ENCODE measurements at places on chromosomes 4 and X.

DNA sequence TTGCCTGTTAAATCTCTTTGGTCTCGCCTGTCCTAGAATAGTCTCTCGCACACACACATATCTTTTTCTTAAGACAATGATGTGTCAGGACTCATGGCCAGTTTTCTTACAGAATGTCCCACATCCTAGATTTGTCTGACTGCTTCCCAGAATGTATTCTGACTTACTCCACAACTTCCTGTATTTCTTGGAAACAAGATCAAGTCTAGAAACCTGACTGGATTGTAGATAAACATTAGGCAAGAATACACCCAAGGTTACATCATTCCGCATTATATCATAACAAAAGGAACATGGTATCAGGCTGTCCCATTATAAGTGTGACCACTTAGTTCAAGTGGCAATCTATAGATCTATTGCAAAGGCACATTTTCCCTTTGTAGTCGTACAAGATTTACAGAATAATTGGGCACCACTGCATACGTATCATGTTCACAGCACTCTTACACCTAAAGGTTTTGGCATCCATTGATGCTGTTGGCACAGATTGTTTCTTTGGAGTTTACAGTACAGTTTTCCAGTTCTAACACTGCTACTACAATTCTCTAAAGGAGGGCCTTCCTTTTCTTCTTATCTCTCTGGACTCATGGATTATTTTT lies 56.4 kb downstream of the FBXW7 start:
- no peak for DNase-seq

DNA sequence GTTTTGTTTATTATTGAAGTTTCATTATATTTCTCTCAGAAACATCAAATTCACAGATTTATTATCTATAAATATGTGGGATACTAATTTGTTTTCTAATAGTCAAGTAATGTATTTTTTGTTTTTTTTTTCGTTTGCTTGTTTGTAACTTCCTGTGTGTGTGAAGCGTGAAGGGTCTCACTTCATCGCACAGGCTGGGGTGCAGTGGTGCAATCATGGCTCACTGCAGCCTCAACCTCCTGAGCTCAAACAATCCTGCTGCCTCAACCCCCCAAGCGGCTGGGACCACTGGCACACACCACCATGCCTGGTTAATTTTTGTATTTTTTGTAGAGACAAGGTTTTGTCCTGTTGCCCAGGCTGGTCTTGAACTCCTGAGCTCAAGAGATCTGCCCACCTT lies 55.1 kb downstream of the SH3RF1 start:
- DNase-seq, result no peak

DNA sequence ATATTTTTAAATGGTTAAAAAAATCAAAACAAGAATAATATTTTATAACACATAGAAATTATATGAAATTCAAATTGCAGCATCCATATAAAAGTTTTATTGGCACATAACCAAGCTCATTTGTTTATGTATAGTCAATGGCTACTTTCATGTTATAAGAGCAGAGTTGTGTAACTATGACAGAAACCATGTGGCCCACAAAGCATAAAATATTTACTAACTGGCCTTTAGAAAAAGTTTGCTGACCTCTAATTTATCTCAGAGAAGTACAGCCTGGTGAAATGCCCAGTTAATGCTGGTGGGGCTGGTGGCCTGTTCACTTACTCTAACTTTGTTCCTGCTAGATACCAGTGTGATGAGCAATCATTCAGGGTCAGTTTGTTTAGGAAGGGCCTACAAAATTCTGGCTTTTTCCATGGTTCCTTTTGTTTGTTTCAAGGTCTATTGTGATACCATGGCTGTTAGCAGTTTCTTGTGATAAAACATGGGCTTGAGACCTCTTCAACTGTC lies 104.6 kb downstream of the PPP1R2C start:
- DNase-seq, result no peak

GRCh38 chr4:94488670-94489069 lies 36.9 kb downstream of the PDLIM5 start:
- DNase-seq, result peak; percentile 53

GRCh38 chr4:166421556-166422156 lies 548.6 kb downstream of the TLL1 start:
- no peak for DNase-seq

- DNase-seq, result no peak
These were observed 82.4 kb upstream of the SMIM10 start for GRCh38 chrX:134908356-134908755.

GRCh38 chrX:153614818-153615217 lies 15.9 kb upstream of the CCNQ start:
- no peak for DNase-seq

GRCh38 chr4:81453024-81453423 lies 18.7 kb downstream of the RASGEF1B start:
- DNase-seq, result no peak

- no peak for DNase-seq
These were observed 468.9 kb upstream of the CTSO start for GRCh38 chr4:156422576-156422975.

- DNase-seq, result no peak
These were observed 119.9 kb downstream of the FAM13A start for GRCh38 chr4:88937081-88937480.

DNA sequence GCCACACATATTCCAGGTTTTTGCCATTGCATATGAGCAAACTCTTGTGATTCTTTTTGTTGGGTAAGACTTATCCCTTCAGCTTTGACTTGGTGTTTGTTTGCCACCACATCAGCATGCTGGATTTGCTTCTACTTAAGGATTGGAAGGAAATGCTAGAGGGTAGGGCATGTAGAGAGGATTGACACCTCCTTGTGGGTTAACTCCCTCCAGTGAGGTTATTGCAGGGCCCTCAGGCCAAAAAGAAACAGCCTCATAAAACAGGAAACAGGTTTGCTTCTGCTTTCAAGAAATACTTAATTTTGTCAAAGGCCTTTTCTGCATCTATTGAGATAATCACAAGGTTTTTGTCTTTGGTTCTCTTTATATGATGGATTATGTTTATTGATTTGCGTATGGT lies 15.2 kb upstream of the INPP4B start:
- no peak for DNase-seq

- no peak for DNase-seq
These were observed 75.0 kb downstream of the EVC start for GRCh38 chr4:5785806-5786680.

DNA sequence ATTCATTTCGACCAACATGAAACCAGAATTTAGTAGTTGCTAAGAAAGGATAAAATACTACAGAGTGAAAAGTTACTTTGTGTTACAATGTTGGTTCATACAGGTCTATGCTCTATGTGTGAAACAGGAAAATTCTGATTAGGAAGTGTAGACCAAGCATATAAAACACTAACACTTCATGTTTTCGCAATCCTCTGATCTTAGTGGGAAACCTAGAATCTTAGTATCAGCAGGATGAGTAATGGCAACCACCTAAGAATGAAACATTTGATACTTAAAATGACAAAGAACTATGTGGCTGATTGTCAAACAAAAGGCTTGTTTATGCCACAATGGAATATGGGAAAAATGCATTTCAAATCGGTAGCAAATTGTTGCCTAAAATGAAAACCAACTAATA lies 116.1 kb downstream of the AMMECR1 start:
- DNase-seq, result no peak

DNA sequence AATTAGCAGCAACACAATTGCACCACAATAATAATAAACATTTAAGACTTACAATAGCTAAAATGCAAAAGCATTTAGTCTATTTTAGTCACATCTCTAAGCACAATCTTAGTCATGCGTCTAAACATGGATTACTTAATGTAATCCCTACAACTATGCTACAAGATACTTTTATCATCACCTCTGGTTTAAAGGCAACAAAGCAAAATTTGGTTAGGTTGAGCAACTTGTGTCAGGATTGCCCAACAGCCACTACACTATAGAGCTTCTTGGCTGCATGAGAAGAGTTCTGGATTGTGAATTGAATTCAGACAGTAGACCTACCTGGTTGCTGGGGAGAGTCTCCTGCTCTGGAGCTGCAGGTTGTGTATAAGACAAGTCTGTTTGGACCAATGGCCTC lies 146.5 kb upstream of the PUDP start:
- no peak for DNase-seq

GRCh38 chrX:41705680-41706374 lies 17.1 kb downstream of the GPR34 start:
- DNase-seq, result no peak

- no peak for DNase-seq
These were observed 211.5 kb downstream of the PDGFRA start for GRCh38 chr4:54440394-54441136.

DNA sequence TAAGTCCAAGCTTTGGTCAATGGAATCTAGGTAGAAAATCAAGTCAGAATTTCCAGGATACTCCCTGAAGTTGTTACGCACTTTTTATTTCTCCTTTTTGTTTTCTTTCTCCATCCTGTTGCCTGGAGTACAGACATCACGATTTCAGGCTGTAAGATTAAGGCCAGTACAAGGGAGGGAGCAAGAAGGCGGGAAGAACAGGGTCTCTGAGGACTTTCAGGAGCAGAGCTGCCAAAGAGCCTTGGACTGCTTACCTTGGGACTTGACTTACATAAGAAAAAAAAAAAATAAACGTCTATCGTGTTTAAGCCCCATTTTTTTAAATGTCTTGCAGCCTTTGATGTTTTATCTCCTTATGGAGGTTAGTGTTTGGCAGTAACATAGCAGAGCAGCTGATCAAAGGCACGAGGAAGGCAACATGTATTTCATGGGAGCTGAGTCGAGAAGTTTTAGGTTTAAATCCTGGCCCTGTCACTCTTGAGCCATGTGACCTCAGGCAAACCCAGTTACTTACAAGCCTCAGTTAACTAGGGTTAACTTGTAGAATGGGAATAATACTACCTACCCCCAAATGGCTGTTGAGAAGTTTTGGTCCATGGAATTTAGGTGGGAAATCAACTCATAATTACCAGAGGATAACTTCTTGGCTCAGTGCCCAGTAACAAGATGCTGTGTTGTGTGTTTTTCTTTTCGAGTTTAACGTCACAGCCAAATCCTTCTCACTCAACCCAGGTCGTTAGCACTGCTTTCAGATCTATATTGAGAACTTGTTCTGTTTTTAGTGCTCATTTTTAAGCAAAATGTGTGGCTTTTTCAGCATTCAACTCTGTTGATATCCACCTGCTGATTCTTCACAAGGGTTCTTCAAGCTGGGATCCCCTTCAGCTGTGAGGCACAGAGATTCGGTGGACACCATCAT lies 106.8 kb downstream of the CLNK start:
- DNase-seq, result no peak

DNA sequence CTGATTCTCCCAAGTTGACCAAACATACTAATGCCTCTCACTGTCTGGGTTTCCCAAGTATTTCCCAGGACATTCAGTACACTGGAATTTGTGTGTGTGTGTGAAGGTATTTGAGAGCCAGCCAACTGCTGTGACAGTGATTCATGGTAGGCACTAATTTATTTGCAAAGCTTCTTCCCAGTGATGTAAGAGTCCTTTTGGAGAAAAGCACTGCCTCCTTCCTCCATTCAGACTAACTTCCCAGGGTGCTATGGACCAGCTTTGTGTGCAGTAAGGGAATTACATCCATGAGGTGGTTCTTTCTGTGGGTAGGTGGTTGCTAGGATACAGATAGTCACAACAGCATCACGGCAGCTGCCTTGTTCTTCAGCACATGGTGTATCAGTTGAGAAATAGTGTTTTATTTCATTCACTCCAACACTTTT lies 8.7 kb downstream of the EGF start:
- DNase-seq, result peak; percentile 82

DNA sequence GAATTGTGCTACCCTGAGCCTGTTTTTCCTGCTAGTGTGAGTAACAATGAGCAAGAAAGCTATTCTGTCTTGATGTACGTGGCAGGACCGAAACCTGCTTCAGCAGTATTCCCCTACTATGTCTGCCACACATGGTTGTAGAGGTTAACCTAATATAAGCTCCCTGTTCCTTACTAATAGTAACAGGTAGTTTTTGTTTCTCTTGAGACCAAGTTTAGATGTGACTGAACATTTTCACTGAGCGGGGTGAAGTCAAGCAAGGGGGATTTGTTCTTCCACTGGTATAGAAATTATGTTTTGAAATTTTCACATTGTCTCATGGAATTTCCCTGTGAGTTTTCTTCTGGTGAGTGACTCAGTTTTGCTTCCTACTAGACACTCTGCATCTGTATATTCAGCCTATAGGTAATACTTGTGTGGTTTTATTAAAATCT lies 37.3 kb downstream of the RRAGB start:
- no peak for DNase-seq

DNA sequence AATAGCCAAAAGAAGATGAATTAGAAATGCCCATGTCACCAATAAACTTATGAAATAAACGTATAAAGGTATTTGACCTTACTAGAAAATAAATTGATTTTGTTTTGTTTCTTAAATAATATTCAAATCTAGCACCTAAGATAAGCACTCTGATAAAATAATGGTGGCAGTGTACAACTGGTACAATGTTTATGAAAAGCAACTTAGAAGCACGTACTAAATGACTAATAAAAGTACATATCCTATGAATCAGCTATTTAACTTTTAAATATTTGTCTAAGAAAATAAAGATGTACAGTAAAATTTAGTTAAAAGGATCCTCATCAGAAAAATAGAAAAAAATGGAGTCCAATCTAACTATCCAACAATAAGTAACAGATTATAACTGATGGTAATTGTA lies 6.7 kb downstream of the MANBA start:
- DNase-seq, result no peak

- DNase-seq, result peak; percentile 24
These were observed 78.6 kb upstream of the FAM9A start for GRCh38 chrX:8879750-8880149.

GRCh38 chr4:138327338-138327737 lies 85.2 kb upstream of the SLC7A11 start:
- no peak for DNase-seq
